ENCODE measurements at places on chromosomes 12 and 14.

- DNase-seq: no peak
Observed at GRCh38 chr14:104821229-104821945, 20.5 kb downstream of the ZBTB42 start.

DNA sequence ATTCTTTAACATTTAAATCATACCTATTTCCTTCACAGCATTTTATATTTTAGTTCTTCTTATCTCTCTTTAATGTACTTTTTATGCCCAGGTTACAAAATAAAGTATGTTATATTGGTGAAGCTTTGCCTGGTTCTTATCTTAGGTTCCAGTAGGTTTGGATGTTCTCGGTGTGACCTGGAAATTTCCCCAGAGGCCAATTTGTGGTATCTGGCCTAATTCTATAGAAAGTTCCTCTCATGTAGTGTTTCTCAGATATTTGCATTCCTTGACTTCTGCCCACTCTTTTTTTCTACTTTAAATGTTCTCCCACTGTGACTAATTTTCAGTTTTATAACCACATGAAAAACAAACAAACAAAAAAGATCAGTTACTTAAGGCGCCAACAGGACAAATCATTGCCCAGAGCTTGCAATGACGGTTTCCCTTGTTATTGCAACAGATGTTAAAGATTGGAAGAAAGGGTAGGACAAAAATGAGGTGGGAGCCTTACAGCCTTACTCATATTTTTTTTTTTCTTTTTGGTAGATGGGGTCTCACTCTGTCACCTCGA is 41.2 kb upstream of the PPM1H start:
- no peak for DNase-seq

- DNase-seq: peak; percentile 45
Observed at GRCh38 chr12:12072064-12072760, 1.5 kb downstream of the BCL2L14 start.

DNA sequence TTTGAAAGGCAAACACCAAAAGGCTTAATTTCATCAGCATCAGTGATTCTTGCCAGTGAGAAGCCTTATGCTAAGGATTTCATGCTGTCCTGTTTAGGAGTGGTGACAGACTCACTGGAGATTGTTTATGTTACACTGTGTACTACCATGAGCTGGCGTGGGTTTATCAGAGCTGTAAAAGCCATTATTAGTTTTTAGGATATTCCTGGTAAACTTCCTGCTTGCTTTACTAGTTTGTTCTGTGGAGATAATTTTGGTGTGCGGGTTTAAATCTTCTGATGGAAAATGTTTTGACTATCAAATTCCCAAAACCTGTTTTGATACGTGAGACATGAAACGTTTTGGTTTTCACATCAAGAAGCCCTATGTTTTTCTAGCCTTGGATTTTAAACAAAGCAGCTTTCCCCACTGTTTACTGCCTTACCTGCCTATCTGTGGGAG is 15.2 kb downstream of the PPFIBP1 start:
- no peak for DNase-seq

- no peak for DNase-seq
Observed at GRCh38 chr14:20684662-20685456, 499 bp downstream of the RNASE4 start.

GRCh38 chr14:59362513-59362912 is 102.7 kb downstream of the GPR135 start:
- DNase-seq: no peak

DNA sequence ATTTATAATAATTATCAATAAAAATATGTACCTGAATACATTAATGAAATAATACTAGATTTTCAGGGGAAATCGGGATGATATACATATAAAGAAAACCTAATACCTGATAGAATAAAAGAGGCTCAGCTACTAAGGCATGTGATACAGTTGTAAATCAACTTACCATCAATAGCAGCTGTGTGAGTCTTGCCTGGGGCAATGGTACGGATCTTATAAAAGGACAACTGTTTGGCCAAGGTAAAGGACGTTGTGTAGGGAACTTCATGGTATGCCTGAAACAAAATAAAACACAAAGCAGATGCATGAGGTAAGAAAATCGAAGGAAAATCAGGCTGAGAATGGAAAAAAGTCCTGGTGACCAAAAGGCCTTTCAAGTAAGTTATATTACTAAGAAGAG is 25.4 kb downstream of the NEK9 start:
- no peak for DNase-seq

- no peak for DNase-seq
Observed at GRCh38 chr12:64813723-64814122, 10.7 kb upstream of the TBC1D30 start.

DNA sequence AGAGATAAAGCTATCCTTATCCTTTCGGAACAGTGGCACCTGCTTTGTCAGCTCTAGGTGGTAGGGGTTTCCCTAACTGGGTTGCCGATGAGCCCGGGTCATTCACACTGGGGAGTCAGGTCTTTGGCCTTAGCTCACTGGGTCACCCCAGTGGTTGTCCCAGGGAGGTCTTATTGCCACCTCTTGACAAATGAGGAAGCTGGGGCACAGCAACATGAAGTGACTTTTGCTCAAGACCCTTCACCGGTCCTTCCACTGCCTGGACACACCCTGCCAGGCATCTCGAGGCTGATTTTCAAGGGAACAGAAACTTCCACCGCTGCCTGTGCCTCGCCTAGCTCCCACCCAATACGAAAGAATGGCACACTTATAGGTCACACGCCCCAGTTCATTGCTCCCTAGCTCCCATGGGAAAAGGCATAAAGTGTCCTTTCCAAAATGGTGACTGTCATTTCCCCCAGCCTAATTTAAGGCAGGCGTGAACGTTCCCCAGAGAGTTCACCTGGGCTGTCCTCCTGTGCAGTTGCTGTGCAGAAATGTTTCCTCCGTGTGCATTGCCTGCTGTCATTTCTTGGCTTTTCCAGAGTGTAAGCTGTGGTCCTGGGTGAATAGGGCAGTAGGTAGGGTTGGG is 156.1 kb upstream of the CCND2 start:
- no peak for DNase-seq

DNA sequence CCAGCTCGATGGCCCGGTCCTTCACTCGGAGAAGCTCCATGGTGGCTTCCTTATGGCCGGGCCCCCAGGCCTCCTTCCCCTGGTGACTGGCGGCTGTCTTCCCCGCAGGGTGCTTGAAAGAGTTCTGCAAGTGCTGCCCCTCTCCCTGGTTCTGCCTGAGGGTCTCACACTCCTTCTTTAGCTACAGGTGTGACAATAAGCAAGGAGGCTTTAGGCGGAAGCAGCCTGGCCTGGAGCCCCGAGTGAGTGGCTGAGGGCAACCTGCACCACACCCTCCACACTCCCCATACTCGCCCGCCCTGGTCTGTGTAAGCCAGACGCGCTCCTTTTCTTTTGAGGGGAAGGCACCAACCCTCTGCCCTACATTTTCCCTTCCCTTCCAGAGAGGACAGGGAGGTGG is 62.5 kb upstream of the GPR68 start:
- no peak for DNase-seq

GRCh38 chr12:94595152-94595551 is 55.2 kb downstream of the TMCC3 start:
- DNase-seq: no peak

- DNase-seq: no peak
Observed at GRCh38 chr12:121953117-121953692, 34.8 kb downstream of the CFAP251 start.
